ENCODE measurements at places on chromosomes 13 and 19.
A peak's percentile ranks its signal among the peaks of the same experiment; 100 is the strongest.

DNA sequence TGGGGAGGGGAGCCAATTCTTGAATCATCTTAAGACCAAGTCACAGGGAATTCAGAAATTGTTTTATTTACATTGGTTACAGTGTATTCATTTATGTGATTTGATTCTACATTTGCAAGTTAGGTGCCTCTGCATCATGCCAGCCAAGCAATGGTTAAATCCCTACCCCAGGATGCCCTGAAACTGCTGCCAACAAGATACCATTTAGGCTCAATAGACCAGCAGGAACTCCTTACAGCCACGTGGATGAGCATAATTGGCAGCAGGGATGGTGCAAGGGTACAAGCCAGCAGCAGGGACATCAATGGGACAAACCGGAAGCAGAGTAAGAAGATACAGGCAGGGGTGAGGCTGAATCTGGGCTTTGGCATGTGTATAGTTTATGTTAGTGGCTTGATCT is 72.4 kb upstream of the NBEA start:
- no peak for DNase-seq

DNA sequence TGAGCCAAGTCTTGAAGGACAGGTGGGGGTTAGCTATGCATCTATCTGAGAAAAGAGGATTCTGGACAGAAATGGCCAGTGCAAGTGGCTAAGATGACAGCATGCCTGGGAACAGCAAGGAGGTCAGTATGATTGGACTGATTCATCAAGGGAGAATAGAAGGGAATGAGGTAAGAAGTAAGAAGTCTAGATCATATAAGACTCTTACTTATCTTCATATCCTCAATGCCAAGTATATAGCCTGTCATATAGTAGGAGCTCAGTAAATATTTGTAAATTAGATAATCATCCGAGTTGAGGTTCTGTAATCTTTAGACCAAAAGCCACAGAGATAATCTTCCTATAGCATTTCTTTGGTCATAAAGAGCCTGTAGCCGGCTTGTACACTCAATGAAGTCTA is 103.3 kb upstream of the MLNR start:
- no peak for DNase-seq

DNA sequence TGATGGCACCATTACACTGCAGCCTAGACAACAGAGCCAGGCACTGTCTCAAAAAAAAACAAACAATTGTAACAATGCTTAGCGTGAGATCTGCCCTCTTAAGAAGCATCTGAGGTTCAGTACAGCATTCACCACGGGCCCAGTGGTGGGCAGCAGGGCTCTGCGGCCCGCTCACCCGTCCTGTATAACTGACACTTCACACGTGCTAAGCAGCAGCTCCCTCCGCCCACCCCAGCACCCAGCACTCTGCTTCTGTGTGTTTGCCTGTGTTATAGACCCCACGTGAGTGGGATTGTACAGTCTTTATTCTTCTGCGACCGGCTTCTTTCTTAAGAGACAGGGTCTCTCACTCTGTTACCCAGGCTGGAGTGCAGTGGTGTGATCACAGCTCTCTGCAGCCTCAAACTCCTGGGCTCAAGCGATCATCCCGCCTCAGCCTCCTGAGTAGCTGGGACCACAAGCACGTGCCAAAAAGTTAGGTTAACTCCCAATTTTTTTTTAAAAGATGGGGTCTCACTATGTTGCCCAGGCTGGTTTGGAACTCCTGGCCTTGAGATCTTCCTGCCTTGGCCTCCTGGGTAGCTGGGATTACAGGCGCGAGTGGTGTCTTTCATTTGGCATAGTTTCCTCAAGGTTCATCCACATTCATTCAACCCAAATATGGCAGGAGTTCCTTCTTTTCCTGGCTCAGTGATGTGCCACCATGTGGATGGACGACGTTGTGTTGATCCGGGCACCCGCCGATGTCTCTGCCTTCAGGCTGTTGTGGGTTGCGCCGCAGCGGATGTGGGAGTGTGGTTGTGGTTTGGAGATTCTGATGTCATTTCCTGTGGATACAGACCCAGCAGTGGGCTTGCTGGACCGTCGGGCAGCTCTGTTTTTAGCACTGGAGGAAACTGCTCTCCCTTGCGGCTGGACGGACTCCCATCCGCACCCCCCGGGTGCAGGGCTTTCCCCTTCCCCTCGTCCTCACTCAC is 170.0 kb downstream of the KDM4B start:
- peak; percentile 31 for DNase-seq

DNA sequence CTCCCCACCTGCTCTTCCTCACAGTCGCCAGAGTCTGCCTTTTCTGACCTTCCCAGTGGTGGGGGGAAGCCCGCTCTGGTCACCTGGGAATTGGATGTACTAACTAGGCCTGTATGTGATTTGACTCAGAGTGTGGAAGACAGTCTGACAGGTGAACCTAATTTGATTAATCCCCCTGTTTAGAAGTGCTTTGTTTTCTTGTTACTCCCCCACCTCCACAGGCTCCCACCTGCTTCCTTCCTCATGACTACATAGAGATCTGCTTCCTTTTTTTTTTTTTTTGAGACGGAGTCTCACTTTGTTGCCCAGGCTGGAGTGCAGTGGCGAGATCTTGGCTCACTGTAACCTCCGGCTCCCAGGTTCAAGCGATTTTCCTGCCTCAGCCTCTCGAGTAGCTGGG is 44.0 kb downstream of the COG3 start:
- DNase-seq = no peak

DNA sequence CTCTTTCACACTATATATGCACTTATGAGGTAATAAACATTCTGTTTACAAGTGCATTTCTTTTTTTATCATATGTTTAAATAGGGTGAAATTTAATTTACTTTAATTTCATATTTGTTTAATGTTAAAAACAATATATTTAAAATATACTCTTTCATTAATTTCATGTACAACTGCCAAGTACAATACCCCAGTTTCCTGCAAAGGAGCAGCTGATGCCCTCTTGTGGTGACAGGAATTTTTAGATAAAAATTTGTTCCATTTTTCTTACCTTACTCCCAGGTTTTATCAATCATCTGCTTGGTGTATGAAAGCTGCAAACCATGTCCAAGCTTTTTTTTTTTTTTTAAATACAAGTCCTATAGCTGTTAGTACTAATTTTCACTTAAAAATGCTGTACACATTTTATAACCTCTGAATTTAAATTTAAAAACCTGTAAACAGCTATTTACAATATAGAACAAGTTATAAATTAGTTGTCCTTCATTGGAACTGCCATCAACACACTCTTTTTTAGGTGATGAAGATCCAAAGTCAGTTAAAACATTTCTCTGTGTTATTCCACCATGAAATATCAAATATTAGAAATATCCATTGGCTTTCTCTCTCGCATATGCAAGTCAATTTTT is 4.9 kb downstream of the PCDH20 start:
- peak; percentile 32 for DNase-seq

DNA sequence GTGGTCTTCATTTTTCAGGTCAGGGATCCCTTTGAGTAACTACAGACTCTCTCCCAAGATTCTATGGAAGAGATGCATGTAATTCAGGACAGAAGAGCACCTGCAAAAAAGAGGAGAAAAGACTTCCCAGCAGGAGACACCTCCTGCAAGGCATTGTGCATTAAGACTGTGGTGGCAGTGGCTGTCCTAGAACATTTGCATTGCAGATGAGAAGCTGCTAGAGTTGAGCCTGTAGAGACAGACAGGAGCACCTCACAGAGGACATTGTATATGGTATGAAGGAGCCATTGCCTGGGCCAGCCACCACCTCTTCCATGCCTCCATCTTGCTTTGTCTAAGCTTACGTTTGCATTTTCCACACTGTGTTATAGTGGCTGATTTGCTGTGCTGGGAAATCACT is 11.2 kb upstream of the MYO16 start:
- DNase-seq = no peak

DNA sequence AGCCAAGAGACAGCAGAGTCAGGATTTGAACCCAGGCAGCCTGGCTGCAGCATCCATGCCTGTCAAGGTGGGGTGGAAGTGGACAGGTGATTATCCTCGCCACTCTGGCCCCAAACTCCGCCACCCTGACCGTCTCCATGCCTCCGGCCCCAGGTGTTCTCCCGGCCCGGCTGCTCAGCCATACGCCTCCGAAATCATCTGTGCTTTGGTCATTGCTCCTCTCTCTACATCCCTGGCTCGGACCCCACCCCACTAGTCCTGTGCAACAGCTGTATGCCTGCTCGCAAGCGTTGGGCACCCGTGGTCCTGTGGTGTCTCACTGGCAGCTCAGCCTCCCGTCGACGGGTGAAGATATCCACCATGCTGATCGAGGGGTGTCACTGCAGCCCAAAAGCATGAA is 3.9 kb downstream of the DAND5 start:
- no peak for DNase-seq

DNA sequence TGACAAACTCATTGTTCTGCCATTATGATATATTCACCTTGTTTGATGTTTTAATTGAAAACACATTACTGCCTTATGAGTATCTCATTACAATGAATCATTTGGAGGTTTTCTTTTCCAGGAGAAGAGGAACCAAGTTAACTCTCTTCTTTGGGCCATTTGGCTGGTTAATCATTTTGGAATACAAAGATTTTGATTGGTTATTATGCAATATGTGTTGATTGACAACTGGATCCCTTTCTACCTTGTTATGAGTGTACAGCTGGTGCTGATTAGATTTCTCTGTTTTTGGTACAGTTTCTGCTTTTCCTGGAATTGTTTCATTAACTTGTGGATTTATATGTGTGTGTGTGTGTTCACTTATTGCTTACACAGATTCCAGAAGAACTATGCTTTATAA is 49.2 kb upstream of the RGCC start:
- DNase-seq = peak; percentile 35

GRCh38 chr13:97502181-97502580 is 68.2 kb downstream of the RAP2A start:
- no peak for DNase-seq

GRCh38 chr13:27497563-27498230 is 47.3 kb upstream of the MTIF3 start:
- DNase-seq = no peak

DNA sequence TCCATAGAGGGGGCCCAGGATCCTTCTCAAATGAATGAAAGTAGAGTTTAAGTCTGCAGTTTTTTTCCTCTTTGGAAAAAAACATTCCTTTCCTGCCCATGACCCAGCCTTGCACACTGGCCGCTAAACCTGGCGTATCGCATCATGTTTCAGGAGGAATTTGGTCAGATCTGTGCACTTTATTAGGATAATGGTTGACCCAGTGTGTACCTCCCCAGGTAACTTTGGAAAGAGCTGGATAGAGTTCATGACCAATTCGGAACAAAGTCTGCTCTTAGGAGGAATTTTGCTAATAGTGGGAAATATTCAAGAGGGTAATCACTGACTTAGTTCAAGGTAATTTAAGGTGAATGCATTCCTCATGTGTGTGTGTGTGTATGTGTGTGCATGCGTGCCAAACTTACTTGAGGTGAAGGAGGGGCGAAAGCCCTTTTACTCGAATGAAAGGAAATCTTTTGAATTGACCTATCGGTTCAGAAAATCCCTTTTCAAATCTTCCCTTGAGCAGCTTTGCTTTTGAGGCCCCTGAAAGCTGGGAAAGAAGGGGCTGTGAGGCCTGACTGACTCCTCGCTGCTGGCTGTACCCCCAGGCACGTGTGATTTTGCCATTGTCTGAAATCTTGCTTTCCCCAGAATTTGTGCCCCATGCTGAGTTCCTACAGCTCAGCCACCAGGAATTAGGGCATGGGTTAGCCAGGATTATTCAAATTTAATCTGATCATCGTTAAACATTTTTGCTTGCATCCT is 46.3 kb downstream of the SIPA1L3 start:
- DNase-seq = peak; percentile 47

DNA sequence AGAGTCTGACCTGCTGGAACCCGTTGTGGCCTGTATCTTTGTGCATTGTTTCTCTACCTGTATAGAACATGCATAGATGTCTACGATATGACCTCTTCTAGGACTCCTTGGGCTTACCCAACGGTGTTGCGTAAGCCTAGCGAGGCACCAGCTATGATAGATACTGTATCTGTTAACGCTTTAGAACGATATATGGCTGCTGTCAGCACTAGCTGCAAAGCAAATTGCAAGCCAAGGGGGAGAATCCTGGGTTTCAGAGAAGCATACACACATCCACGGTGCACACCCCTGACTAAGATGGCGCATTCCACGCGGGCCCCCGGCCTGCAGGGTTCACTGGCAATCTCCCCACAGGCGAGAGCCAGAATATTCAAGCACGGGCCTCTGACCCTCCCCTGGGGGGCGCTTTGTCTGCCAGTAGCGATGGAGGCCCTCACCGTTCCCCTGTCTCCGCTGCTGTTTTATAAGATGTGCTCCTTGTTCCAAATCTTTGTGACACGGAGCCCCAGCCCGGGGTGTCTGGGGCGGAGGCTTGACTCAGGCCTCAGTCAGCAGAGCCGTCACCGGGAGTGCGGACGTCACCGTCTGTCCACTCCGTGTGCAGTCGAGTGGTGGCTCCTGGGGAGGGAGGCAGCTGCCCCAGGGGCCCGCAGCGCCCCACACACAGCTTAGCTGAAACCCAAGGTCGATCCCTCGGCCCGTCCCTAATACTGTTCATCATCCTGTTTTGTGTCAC is 12.9 kb upstream of the RPS15 start:
- no peak for DNase-seq

DNA sequence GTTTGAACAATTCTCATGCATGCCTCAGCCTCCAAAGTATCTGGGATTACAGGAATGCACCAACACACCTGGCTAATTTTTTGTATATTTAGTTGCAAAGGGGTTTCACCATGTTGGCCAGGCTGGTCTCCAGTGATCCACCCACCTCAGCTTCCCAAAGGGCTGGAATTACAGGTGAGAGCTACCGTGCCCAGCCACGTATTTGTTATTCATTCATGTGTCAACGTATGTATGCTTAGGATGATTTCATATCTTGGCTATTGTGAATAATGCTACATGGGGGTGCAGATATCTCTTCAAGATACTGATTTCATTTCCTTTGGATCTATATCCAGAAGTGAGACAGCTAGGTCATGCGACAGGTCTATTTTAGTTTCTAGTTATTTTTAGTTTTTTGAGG is 113.4 kb downstream of the TSHZ3 start:
- DNase-seq = no peak

GRCh38 chr19:2623798-2624197 is 78.7 kb downstream of the GNG7 start:
- DNase-seq = no peak

GRCh38 chr13:31225998-31226675 is 26.4 kb downstream of the B3GLCT start:
- DNase-seq = no peak

- no peak for DNase-seq
Observed at GRCh38 chr19:19471682-19472081, 43.7 kb downstream of the TSSK6 start.
